IMR-90 (cell line): ENCODE measurements at places on chromosomes 13 and 19. TPM values are rescaled to one million over a fixed set of nuclear protein-coding genes. Genes with fewer than 3 reads are reported as not detected.

GRCh38 chr13:78978381-78978998 lies 319.5 kb upstream of the OBI1 start:
- peak; percentile 61 for DNase-seq

DNA sequence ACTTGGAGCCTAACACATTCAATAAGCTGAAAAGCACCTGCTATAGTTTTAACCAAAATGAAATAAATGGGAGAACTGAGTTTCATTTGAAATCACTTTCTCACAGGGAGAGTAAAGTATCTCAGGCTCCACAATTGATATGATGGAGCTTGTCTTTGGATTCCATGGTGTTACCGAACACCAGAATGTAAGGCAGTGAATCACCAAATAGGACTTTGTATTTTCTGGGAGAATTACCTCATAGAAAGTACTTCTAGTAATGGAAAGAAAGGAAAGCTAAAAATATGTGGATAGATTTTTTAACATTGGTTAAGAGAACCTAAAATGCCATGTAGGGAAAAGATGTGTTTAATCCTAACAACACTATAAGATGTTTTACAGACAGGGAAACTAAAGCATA lies 123.6 kb downstream of the NALCN start:
- DNase-seq: peak; percentile 60

DNA sequence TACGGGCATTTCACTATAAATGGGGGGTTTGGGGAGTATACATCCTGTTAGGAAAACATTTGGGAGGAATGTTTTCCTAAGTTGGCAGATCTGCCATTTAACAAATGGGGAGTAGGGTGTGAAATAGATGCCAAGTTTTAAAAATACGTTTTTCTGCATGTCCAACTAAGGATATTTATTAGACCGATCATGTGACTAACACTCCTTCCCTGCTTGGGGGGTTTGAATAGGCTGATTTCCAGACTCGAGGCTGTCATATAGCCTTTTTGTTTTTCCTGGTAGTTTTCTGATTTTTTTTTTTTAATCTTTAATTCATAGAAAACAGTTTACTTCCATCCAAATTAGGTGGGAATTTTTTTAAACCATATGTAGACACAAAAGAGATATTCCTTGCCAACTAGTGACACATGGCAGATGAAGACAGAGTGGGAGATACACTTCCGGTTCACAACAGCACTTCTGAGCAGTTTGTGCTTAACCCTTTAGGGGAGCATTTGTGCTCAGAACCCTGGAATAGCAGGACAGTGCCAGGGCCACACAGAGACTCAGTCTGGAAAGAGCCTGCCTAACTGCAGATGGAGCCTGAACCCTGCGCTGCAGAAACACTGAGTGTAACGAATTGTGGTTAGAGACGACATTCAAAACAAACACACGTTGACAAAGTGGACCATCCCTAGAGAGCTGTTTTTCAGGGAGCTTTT lies 5.6 kb upstream of the GATAD2A start:
- peak; percentile 38 for DNase-seq

The PRR22 gene
- total RNA-seq: 0.28 TPM in 1 of 2 replicates, not detected in the other
